ENCODE measurements at places on chromosomes 12 and 14.

- no peaks in the 10 kb centered on the region for H3K36me3 ChIP-seq
- H3K27me3 ChIP-seq: no peaks in the 10 kb centered on the region
- no peak for DNase-seq
- no peaks in the 10 kb centered on the region for H3K4me1 ChIP-seq
Measured at GRCh38 chr12:25480145-25480544, 72.9 kb downstream of the LMNTD1 start.

DNA sequence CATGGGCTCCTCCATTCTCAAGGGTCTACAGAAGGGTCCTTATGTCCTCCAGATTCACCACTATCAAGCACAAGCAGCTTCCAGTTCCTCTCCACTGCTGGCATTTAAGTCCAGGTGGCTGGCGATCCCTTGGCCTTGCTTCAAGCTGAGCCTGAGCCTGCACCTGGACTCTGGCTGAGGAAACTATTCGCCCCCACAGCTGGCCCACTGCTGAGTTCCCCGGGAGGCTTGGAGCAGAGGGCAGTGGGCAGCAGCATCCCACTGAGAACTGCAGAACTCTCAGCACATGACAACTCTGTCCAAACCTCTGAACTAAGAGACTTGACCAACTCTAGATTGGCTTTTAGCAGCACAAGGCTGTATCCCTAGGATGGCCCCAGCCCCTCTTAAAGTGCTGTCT is 11.3 kb upstream of the RABGGTA start:
- H3K4me1 ChIP-seq: no peaks in the 10 kb centered on the region
- H3K27me3 ChIP-seq: no peaks in the 10 kb centered on the region
- no peak for DNase-seq
- no peak overlapping the region for H3K4me3 ChIP-seq
- no peak overlapping the region for H3K27ac ChIP-seq
- H3K36me3 ChIP-seq: no peaks in the 10 kb centered on the region

DNA sequence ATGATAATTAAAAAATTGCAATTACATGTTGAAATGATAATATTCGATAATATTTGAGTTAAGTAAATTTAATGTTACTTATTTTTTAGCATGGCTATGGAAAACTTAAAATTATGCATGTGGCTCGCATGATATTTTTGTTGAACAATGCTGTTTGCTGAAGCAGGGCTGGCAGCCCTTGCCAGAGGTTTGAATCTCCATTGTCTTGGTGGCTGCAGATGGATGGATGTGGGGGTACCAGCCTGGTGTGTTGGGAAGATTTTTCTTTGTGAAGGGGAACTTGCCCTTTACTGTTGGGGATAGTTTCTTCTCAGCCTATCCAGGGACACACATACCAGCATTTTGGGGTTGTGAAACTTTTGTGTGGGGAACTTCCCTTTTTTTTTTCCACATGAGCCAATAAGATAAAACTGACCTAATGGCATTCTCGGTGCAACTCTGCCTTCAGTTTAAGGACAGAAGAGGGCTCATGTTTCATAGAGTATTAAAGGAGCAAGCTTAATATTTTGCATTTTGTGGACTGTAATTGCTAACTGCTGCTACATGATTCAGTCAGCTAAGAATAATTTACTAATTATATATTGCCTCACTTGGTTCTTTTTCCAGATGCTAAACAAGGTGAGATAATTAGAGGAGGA is 8.8 kb downstream of the RASSF3 start:
- no peaks in the 10 kb centered on the region for H3K36me3 ChIP-seq
- no peaks in the 10 kb centered on the region for H3K27me3 ChIP-seq
- no peak overlapping the region for H3K27ac ChIP-seq
- DNase-seq: no peak

- no peak for DNase-seq
- H3K27ac ChIP-seq: no peak overlapping the region
- no peak overlapping the region for H3K4me3 ChIP-seq
- H3K27me3 ChIP-seq: no peaks in the 10 kb centered on the region
Measured at GRCh38 chr14:70952485-70952884, 45.2 kb downstream of the PCNX1 start.
